ACHN (cell line): ENCODE measurements at places on chromosomes 2 and 18.

GRCh38 chr18:25650201-25650941, 298.4 kb upstream of the ZNF521 start:
- peak; percentile 96 for DNase-seq

- no peak for DNase-seq
Observed at GRCh38 chr2:12116228-12116750, 369.9 kb downstream of the LPIN1 start.

DNA sequence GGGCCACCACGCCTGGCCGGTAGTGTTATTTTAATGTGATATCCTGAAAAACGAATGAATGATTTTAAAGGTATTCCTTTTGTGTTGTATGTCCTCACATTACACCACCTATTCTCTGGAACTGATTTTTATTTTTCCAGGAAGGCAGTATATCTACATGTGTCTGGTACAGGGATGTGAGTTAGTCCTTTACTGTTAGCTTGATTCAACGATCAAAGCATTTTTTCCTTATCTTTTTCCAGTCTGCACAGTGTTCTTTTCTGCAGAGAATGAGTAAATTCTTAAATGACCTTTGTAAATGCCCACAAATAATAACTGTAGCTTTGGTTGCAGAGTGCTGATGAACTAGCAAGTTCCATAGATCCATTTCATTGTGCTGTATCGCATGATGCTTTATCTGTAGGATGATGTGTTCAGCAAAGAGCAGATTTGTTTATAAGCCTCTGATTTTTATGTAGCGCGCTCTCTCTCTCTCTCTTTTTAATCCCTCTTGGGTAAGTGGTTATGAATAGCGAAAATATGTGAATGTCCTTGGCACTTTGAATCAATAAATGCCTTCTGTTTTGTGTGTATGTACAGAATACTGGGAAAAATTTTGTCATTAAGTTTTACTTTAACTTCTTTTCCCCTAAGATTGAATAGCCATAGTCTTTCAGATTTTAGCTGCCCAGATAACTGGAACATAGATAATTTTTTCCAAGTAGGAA, 82.5 kb upstream of the EML6 start:
- no peak for DNase-seq

DNA sequence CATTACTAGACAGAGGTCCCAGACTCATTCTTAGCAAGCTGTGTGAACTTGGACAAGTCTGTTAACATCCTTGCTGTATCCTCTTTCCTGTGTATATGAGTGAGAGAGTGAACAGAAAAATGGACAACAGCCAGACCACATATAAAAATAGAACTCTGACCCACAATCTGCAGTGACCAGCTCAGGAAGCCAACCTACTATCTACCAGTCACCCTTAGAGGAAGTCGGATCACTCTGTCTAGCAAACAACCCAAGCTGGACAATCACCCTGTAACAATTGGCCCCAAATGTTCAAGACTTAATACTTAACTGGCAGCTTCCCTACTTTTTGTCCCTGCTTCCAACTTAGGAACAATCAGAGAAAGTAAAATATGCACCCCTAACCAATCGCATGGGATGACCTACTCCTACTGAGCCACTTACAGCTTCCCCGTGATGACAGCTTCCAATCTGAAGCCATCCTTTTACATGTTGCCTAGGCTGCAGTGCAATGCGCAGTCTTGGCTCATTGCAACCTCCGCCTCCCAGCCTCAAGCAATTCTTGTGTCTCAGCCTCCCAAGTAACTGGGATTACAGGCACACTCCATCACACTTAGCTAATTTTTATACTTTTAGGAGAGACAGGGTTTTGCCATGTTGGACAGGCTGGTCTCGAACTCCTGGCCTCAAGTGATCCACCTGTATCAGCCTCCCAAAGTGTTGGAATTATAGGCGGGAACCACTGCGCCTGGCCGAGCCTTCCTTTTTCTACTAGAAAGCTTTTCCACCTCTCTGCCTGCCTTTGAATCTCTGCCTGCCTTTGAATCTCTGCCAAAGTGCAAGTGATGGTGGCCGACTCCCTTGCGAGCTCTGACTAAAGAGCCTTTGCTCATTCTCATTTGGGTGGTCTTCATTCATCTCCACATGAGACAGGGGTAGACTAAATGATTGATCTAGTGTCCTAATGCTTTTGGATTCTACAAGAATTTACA, 158.3 kb upstream of the NDUFV2 start:
- DNase-seq: peak; percentile 12

- DNase-seq: no peak
Observed at GRCh38 chr2:63764630-63765029, 77.1 kb upstream of the UGP2 start.

- no peak for DNase-seq
Observed at GRCh38 chr2:56047136-56047535, 123.6 kb upstream of the EFEMP1 start.

- DNase-seq: no peak
Observed at GRCh38 chr2:205176546-205176945, 505.8 kb upstream of the NRP2 start.

- DNase-seq: no peak
Observed at GRCh38 chr2:159206736-159207380, 79.6 kb downstream of the WDSUB1 start.

- no peak for DNase-seq
Observed at GRCh38 chr18:22556222-22557167, 138.8 kb upstream of the CTAGE1 start.

GRCh38 chr2:45649858-45650811, 1.3 kb upstream of the PRKCE start:
- DNase-seq: peak; percentile 47

- DNase-seq: no peak
Observed at GRCh38 chr2:165475277-165476004, 5.9 kb downstream of the CSRNP3 start.

DNA sequence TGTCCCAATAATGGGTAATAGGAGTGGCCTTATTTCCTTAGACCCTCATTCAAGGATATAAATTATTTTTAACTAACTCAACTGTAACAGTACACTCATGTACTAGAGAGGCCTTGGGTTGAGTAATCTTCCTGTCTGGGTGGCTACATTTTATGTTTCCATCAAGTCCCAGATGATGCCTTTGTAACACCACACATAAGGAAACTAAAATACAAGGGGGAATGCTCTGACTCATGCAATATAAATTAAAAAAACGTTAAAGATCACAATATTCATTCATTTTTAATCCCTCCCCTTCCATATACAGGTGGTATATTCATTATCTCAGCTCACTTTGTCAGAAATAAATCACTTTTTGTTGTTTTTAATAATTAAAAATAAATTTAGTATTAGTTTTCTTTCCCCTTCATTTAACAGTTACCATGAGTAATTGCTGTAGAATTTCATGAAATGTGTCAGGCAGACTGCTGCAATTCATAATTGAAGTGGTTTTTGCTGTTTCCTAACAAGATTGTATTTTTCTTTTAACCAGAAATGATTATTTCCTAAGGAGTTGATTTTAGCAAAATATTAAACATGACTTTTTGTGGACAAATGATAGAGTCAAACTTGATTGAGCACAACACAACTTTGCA, 1403.6 kb downstream of the SUCLG1 start:
- DNase-seq: peak; percentile 69

DNA sequence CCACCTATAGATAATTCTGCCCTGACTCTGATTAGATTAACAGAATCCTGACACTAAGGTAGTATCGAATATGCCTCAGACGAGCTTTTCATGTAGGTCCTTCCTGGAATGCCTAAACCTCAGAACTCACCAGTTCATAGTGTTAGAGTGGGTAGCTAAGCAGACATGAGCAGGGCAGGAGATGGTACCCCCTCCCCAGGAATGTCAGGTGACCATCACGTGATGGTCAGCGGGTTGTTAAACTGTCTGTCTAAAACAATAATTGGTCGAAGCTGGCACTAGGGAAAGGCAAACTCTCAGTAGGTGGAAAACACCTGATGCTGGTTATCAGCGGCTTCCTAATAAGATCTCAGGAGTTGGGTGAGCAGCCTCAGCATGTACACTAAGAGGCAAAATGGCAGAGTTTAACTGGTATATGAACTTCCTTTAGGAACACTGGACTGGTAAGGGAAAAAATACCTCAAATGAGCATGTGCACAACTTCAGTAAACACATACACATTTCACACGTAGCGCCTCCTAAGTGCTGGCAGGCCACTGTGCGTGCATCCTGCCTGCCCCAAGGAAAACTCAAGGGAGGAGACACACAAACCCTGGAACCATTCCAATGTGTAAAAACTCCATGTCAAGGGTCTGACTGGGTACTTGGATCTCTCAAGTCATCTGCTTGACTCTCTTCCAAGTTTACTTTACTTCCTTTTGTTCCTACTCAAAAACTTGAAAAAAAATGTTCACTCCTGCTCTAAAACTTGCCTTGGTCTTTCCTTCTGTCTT, 339.5 kb downstream of the GULP1 start:
- DNase-seq: no peak

- DNase-seq: no peak
Observed at GRCh38 chr2:134764164-134764563, 45.4 kb upstream of the TMEM163 start.

DNA sequence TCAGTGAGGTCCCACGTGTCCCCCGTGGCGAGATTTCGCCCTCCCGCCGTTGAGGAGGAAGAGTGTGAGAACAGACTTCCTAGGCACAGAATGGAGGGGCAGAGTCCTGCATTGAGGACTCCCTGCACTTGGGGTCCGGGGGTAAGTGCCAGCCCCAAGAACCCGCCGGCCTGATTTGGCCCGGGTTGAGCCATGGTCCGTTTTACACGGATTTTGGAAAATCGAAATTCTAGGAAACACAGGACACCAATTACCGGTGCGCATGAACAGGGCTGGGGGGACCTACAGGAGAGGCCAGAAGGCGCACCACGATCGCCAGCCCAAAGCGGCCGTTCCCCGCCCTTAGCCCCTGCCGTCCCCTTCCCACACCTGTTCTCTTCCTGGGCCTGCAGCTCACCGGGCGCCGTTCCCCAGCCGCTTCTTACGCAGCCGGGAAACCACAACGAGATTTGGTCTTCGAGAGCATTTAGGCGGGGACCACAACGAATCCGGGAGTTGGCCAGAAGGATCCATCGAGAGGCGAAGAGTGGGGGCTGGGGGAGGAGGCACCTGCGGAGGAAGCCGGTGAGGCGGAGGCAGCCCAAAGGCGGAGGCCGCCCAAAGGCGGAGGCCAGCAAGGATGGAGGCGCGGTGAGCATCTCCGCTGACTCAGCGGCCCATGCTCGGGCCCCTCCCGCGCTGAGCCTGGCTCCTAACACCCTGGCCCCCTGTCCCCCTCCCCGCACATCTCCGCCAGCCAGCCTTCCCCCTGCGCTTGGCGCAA, 464 bp upstream of the TLX2 start:
- no peak for DNase-seq

GRCh38 chr2:74093426-74093825, 54.3 kb downstream of the BOLA3 start:
- no peak for DNase-seq

GRCh38 chr2:122514451-122514996, 759.1 kb downstream of the TSN start:
- no peak for DNase-seq

GRCh38 chr2:20215183-20216040, 9.5 kb downstream of the SDC1 start:
- no peak for DNase-seq

- DNase-seq: no peak
Observed at GRCh38 chr18:59051470-59052165, 88.1 kb upstream of the SEC11C start.

- no peak for DNase-seq
Observed at GRCh38 chr18:63031375-63031774, 288.2 kb downstream of the BCL2 start.

- no peak for DNase-seq
Observed at GRCh38 chr2:240320204-240320993, 115.1 kb upstream of the GPC1 start.

DNA sequence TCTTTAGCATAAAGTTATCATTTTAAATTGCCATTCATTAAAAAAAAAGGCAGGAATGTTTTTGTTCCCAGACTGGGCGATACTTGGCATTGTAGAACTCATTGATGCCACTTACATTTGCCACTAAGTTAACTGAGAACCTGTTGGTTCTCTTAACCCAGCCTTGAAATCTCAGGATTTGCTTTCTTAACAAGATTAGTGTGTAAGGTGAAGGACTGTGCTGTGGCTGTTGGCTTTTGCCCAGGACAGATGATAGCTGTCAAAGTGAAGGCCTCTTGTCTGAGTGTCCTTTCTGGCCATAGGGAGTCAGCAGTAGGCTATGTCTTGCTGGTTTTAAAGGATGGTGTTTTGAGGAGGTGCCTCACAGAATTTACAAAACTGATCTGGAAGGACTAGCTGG, 2.6 kb downstream of the DPYSL5 start:
- DNase-seq: no peak

DNA sequence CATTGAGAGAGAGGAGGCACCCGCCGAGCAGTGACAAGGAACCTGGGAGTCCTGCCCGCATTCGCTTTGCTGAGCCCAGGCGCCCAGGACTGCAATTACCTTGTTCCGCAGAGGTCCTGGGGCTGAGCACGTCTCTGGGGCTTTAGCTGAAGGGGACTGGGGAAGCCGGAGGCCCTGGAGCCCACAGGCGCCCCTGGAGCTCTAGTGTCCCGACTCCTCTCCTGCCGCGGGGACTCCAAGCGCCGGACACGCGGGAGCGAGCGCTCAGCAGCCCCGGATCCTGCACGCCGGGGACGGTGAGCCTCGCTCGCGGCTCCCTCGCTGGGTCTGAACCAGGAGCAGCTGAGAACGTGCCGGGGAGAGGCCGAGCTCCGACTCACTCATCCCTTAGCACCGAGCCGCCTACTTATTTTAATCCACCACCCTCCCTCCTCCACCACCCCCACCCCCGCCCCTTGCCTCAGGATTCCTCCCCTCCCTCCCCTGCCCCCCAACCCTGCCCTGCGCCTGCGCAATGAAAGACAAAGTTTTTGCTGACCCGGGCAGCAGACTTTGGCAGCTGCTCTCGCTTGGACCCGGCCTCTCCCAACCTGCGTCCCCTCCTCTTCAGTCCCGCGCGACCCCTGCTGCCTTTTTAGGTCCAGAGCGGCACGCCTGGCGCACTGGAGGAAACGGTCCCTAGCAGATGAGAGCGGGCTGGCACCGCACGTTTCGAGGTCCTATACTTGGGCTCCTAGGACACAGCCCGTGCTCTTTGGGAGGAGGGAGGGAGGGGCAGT, at the start of gene OSR1:
Gene OSR1 (minus strand): TSS at position 382 of the 779 bp plus-strand sequence. CDS start 4,818 bp downstream, outside the sequence.
- peak; percentile 86 for DNase-seq

GRCh38 chr2:24815171-24815570, 21.9 kb downstream of the CENPO start:
- DNase-seq: no peak

GRCh38 chr2:205166745-205167144, 515.6 kb upstream of the NRP2 start:
- DNase-seq: no peak

DNA sequence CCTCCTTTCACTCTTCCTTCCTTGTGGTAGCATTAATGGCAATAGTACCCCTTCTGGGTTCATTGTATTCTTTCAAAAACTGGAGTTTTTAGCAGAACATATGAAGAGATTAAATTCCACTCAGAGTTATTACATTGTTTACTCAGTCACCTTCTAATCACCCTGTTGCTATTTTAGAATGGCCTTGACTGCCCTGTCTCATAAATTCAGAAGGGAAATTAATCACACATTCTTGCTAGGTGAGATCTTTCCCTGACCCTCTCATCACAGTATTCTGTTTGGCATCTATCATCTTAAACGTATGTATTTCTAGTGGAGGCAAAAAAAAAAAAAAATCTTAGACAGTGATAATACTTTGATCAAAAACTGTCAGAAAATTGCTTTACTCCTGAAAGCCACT, 760.4 kb downstream of the ADCYAP1 start:
- no peak for DNase-seq
